Smooth muscle cell of the pulmonary artery (primary cell): ENCODE measurements at places on chromosomes 2 and 18. TPM values are rescaled to one million over a fixed set of nuclear protein-coding genes. Genes with fewer than 3 reads are reported as not detected.

ACADL gene
- 0.33 and 1.7 TPM in 2 replicates for total RNA-seq

ANKRD23 gene
- total RNA-seq: 1.7 TPM in 2 replicates

GALR1 gene
- total RNA-seq: not detected in 2 replicates

IL1RL1 gene
- total RNA-seq: 4.3 and 40.2 TPM in 2 replicates

COL5A2 gene
- total RNA-seq: 773 and 889 TPM in 2 replicates

RAPH1 gene
- total RNA-seq: 35.6 and 36.5 TPM in 2 replicates

PSMA8 gene
- total RNA-seq: not detected in 2 replicates

IL36RN gene
- total RNA-seq: not detected in 2 replicates

CRYGD gene
- not detected in 2 replicates for total RNA-seq

SIGLEC15 gene
- total RNA-seq: 1.8 and 4.4 TPM in 2 replicates

HOXD8 gene
- total RNA-seq: 0.46 and 1.4 TPM in 2 replicates

CFAP53 gene
- total RNA-seq: 0.46 TPM in 2 replicates

EFEMP1 gene
- total RNA-seq: 3,446 and 3,873 TPM in 2 replicates

FLACC1 gene
- total RNA-seq: 1.3 and 2.5 TPM in 2 replicates

EMX1 gene
- not detected in 2 replicates for total RNA-seq

MRO gene
- total RNA-seq: 0.07 and 0.20 TPM in 2 replicates

APCDD1 gene
- total RNA-seq: 0.96 and 8.2 TPM in 2 replicates

SYT4 gene
- total RNA-seq: not detected in 2 replicates

C2orf78 gene
- total RNA-seq: not detected in 2 replicates

TMEFF2 gene
- 1.6 and 3.3 TPM in 2 replicates for total RNA-seq

GAREM1 gene
- total RNA-seq: 3.2 and 3.5 TPM in 2 replicates

MAP3K19 gene
- not detected in 2 replicates for total RNA-seq

YES1 gene
- 68.7 and 71.1 TPM in 2 replicates for total RNA-seq

ADD2 gene
- not detected in 2 replicates for total RNA-seq

ABCG5 gene
- total RNA-seq: not detected in 2 replicates

VIT gene
- total RNA-seq: 2.0 and 8.9 TPM in 2 replicates

KCNJ13 gene
- total RNA-seq: not detected in 2 replicates

ST6GAL2 gene
- 0.03 and 0.07 TPM in 2 replicates for total RNA-seq

SERPINB13 gene
- not detected in 2 replicates for total RNA-seq

PRLH gene
- total RNA-seq: not detected in 2 replicates

FTCDNL1 gene
- 0.59 and 1.4 TPM in 2 replicates for total RNA-seq

HTR2B gene
- 23.9 and 37.3 TPM in 2 replicates for total RNA-seq

MYOM1 gene
- total RNA-seq: 2.5 and 4.3 TPM in 2 replicates

STAT4 gene
- 0.56 and 5.4 TPM in 2 replicates for total RNA-seq

ARHGEF4 gene
- 4.7 and 13.2 TPM in 2 replicates for total RNA-seq

NTSR2 gene
- not detected in 2 replicates for total RNA-seq
